ENCODE measurements at places on chromosomes 7 and 10.

DNA sequence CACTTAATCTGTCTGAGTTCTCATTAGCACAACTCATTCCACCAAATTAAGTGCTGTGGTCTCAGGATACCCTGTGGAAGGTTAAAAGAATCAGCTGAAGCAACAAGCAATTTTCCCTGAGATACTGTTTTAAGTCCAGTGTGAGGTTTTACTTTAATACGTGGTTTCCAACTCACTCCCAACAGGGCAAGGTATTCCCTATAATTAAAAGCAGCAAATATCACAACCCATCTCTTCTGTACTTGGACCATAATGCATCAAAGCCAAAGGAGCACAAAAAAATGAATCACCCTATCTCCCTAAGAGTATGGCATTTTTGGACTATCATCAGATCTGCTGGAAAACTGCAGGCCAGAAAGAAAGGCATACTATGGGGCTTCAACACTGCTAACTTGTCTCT, 4.9 kb downstream of the CADPS2 start:
- no peak for DNase-seq

DNA sequence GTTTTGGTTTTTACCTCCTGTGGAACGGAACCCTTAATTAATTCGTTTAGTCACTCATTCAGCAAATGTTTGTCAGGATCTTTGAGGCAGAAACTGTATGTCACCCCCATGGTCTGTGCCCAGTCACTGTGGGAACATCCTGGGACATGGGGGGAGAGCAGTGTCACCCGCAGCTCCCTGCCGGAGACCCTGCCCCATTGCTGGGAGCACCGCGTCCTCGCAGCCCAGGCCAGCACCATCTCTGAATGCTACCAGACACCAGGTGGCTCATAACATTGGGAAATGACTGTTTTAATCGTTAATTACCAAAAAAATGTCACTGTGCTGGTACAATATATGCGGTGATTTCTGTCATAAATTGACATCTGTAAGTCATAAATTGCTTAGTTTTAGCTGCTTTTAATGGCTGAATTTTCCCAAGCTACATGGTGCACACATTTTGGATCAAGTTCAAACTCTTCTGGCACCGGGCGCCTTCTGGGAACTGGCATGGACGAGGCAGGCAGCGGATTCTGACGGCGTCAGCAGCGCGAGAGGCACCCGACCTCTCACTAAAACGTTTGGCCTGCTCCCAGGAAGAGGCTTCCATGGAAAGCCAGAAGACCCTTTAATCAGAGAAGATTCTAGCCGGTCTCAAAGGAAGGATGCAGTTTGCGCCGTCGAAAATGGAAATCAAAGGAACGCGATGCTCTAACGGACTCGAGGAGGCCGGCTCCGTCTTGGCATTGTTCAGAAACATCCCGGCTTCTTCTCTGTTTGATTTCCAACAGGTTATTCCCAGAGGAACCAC, 184.2 kb downstream of the ADARB2 start:
- DNase-seq: no peak

DNA sequence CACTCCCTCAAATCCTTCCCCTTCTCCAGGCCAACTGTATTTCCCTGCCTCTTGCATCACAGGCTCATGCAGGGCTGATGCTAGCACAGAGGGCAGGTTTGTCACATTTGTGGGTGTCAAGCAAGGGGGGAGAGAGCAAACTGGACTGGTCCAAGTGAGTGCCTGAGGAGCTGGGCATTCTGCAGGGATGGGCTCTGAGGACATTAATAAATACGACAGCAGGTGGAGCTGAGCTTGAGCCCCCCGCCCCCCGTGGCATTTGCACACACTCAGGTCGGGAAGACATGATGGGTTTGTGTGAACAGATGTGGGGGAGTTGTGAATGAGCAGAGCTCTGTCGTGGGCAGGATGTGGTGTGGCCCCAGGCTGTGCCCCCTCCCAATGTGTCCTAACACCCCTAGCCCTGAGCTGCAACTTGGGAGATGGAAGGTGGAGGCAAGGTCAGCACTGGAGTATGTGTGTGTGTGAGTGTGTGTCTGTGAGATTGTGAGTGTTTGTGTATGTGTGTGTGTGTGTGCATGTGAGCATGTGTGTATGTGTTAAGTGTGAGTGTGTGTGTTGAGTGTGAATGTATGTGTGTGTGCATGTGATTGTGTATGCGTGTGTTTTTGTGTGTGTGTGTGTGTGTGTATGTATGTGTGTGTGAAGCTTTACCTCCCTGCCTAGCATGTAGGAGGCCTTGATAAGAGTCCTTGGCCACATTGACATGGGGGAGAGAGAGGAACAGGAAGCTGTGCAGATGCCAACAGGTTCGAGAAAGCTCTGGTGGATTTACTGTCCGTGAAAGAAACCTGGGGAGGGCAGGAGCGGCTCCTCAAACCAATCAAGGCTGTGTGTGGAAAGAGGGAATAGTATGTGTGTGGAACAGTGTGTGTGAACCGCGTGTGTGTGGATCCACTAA, 9.1 kb downstream of the RASSF4 start:
- no peak for DNase-seq

- no peak for DNase-seq
Measured at GRCh38 chr7:149692557-149692982, 80.8 kb downstream of the ZNF467 start.

DNA sequence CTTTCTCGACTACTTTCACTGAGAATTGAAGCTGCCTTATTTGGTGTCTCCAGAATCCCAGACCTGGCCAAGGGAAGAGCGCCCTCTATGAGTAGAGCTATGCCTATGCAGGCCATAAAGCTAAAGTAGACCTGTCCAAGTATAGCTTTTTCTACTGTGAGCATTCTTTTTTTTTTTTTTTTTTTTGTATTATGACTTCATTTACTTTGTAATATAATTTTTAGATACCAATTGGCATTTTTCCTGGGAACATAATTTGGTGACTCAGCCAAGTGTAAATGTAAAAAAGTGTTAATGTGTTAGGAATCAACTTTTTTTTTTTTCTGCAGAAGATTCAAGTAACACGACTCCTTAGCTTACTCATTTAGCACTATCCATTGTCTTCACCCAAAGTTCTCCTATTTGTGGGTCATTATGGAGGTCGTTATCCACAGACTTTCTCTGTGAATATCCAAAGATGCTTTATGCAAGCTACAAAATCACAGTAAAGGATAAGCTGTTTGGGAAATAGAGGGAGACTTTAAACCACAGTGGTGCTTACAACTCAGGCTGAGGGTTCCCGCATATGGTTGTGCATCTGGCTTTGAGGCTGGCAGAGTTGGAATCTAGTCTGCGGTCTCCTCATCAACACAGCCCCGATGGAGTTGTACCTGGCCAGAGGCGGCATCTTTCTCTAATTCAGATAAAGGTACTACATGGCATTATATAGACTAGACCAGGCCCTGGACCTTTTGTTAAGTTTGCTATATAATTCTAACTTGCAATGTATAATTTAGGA, 1040.2 kb upstream of the SORCS1 start:
- no peak for DNase-seq

- DNase-seq: no peak
Measured at GRCh38 chr10:81917666-81918065, 42.7 kb downstream of the NRG3 start.

DNA sequence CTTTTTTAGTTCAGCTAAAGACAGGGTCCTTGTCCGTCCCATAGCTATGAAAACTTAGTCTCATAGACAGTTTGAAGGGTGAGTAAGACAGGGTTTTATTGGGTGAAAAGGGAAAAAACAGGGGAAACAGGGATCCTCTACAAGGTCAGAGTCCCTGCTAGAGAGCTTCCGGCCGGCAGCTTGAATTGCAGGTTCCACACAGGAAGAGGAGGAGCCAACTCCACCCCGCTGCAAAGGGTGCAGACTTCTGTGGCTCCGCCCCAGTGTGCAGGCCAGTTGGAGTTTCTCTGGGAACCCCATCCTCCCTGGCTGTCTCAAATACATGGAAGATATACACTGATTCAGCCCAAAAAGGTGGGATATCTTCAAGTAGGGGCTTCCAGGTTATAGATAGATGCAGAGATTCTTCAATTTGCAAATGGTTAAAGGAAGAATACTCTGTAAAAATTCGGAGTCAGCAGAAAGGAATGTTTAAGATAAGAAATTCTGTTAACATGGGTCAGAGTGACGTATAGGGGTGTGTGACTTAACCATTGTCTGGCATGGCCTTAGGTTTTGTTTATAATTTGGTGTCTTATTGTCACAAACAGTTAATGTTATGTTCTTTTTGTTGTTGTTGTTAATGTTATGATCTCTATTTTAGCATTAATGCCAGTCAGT, 34.6 kb upstream of the HECW1 start:
- no peak for DNase-seq

GRCh38 chr7:30893357-30893756, 18.3 kb upstream of the AQP1 start:
- DNase-seq: no peak

DNA sequence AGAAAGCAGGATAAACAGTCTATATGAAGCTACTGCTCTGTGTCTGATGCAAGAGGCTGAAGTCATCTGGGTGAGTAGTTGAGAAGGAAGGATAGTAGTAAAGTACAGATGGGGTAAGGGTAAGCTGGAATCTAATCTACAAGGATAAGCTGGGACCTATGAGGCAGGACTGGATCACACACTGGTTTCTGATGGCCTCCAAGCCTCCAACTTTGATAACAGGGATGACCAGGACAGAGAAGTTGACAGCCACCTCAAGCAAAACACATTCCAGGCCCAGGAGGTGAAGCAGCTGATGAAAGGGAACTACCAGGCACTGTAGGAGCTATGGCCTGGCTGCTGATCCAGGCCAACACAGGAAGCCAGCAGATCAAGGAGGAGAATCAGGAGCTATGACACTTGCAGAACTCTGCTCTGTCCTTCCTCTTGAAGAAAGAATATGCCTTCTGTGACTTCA, 278.1 kb upstream of the TMEM229A start:
- DNase-seq: no peak

DNA sequence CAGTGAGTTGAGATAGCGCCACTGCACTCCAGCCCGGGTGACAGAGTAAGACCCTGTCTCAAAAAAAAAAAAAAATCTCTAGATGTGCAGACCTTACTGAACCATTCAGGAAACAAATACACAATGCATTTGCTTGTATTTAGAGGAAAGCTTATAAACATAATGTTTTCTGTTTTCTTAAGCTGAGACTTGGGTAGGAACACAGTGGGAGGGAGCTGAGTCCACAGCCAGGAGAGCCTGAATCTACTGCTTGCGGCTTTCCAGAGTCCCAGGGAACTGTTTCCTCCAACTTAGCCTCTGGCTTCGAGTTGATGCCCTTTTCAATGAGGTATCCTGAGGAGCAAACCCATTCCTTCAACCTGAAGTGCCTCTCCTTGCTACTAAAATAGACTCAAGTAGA, 83.0 kb upstream of the PITRM1 start:
- DNase-seq: no peak

GRCh38 chr7:149832332-149833041, 5.7 kb upstream of the ZNF862 start:
- no peak for DNase-seq

DNA sequence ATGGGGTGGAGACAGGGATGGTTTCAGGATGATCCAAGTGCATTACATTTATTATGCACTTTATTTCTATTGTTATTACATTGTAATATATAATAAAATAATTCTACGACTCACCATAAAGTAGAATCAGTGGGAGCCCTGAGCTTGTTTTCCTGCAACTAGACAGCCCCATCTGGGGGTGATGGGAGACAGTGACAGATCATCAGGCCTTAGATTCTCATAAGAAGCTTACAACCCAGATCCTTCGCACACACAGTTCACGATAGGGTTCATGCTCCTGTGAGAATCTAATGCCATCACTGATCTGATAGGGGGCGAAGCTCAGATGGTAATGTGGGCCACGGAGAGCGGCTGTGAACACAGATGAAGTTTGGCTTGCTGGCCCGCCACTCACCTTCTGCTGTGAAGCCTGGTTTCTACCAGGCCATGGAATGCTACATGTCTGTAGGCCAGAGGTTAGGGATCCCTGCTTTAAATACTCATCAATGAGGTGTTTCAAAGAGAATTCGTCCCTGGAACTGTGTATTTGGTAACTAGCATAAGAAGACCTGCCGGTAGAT, 21.2 kb upstream of the PRKCQ start:
- no peak for DNase-seq

GRCh38 chr10:24479806-24480205, 243.9 kb downstream of the ARHGAP21 start:
- DNase-seq: no peak

DNA sequence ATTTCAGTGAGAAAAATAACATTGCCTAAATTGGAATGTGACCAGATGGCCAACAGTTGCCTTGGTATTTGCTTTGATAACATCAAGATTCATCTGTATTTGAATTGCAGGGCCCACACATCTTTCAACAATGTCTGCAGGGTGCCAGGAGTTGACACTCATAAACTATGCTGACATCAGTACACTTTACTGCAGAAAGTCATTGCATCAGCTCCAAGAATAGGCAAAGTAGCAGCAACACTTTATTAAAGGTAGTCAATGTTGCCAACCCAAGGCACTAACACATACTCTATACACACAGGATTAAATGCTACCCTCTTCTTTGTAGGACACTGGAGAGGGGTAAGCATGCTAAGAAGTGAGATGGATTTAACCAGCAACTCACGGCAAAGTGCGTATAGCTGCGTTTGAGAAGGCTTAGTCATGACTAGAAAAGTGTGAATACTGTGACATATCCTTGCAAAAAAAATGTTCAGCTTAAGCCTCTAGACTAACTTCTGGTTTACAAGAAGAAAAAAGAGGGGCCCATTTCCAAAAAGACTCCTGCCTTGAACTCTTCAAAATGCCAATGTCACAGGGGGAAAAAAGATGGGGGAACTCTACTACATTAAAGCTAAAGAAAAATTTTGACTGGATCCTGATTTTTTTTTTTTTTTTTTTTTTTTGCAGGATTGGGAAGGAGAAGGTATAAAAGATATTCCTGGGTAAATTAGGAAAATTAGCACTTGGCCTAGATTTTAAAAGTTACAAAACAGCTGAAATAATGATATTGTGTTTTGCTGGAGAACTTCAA, 2.2 kb downstream of the BBIP1 start:
- DNase-seq: no peak

- no peak for DNase-seq
Measured at GRCh38 chr7:135463908-135464307, 46.0 kb downstream of the CNOT4 start.

DNA sequence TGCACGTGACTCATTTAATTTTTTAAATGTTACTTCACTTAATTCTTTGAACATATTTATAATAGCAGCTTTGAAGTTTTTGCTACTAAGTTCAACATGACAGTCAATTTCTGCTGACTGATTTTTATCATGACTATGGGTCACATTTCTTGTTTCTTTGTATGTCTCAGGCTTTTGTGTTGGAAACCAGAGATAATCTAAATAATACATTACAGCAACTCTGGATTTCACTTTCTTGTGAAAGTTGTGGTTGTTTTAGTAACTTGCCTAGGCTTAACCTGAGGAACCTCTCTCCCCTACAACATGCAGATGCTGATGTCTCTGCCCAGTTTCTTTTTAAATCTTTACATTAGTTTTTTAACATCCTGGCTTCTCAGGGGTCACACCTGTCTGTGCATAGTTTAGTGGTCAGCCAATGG, 180.8 kb downstream of the CCDC71L start:
- no peak for DNase-seq

- no peak for DNase-seq
Measured at GRCh38 chr10:50426485-50426884, 175.2 kb upstream of the ASAH2 start.

Data from stimulated activated CD4-positive, alpha-beta T cell treated with anti-CD3 and anti-CD28 coated beads, Interleukin-4, amount 100 ng/mL, for 48 hours (primary cell).